ENCODE measurements at places on chromosomes 1 and 21.

- DNase-seq = peak; percentile 18
These were observed 50.2 kb downstream of the DENND1B start for GRCh38 chr1:197725044-197725443.

DNA sequence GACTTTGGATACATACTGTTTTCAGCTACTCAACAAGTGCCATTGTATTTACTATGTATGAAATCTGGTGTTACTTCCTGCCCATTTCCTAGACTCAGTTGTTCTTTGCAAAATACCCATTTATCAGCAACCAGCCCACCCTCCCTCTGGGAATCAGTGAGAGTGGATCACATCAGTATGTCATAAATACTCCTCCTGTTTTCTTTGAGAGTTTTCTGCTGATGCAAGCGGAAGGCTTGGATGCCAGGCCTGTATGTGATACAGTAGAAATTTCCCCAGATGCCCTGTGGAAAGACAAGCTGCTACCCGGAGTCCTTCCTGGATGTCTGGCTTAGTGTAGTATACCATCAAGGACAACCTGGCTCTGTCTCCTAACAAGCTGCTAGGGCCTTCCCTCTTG, 2.4 kb upstream of the PTPRC start:
- no peak for DNase-seq

- peak; percentile 84 for DNase-seq
These were observed 64.9 kb downstream of the TMEM53 start for GRCh38 chr1:44609412-44609767.

DNA sequence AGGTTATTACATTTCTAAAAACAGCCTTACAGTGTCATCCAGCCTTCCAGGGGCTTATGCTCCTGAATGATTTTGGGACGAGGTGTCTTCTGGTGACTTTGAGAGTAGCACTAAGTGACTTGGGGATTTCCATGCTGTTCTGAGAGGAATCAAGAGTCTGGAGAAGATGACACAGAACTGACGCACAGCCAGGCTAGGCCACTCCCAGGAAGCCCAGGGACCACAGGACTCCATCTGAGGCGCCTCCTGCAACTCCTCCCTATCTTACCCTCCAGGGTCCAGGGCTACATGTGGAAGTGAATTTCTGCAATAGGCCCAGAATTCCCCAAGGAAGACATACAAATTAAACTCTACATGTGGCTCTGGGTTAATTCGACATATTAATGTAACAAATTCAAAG, 92.5 kb downstream of the SLC25A24 start:
- DNase-seq = peak; percentile 81

GRCh38 chr1:234713859-234714258, 103.9 kb upstream of the IRF2BP2 start:
- no peak for DNase-seq

DNA sequence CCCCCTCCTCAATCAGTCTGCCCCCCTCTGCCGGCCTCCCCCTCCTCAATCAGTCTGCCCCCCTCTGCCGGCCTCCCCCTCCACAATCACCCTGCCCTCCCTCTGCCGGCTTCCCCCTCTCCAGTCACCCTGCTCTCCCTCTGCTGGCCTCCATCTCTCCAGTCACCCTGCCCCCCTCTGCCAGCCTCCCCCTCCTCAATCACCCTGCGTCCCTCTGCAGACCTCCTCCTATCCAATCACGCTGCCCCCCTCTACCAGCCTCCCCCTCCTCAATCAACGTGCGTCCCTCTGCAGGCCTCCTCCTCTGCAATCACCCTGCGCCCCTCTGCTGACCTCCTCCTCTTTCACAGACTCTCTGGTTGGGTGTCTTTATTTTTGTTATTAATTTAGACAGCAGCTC, 11.5 kb upstream of the C1orf198 start:
- no peak for DNase-seq

DNA sequence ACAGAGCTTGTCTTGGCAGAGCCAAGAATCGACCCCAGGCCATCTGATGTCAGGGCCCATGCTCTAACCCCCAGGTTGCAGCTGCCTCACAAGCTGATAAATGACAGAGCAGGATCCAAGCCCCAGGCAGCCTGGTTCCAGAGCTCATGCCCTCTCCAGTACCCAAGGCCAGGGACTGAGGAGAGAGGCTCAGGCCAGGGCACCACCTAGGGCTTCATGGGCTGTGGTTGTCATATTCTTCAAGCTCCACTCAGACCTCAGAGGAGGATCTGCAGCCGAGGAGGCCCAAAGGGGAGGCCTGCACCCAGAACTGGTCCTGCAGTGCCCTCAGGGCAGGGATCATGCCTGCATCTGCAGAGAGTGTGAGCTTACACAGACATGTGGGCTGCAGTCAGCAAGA, 301.1 kb downstream of the MATN1 start:
- no peak for DNase-seq

GRCh38 chr1:73813236-73813635, 384.7 kb downstream of the LRRIQ3 start:
- no peak for DNase-seq
